ENCODE measurements at places on chromosomes 5 and 9.

DNA sequence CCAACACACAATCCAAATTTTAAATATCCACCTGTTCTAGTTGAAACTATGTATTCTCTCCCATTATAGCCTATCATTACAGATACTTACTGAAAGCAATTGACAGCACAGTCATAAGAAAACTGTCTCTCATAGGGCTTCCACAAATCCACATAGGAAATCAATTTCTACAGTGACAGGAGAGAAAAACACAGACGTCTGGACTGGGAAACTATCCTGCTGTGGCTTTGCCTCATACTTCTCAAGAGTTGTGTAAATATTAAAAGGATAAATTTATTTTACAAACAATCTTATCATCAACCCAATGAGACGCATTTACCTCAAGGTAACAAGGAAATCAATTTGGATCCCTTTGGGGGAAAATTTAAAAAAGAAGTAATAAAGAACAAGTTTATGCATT, 517.5 kb downstream of the EFNA5 start:
- no peak for DNase-seq

DNA sequence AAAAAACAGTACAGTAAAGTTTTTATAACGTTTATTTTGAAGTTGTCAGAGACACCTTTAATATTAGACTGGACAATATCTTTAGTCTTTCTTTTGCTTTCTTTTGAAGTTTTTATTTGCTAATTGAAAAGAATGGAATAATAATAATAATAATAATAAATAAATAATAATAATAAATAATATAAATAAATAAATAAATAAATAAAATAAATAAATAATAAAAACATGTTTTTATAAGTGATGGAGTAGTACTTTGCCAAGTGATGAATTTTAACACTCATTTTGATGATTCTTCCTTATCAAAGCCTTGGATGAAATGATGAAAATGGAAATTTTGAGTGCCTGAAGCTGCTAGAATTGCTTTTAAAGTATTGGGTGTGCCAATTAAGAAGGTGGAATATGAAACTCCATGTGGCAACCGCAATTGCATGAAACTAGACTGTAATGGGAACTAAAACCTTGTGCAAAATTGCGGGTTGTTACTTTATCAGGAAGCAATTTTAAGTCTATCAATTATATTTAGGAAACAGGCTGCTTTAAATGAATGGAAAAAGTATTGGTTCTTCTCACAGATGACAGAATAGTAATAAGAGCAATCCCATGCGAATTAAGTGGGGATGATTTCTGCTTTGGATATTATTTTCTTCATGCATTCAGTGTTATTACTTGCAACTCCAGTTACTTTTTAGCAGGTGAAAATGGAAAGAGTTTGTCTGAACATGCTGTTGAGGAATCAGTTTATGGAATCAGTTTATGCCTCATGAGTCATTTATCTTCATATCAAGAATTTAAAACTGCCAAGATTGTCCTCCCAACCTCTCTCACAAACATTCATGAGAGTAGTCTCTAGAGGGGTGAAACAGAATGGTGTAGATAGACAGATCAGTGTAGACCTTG, 4.6 kb downstream of the ANXA1 start:
- DNase-seq: peak; percentile 52

DNA sequence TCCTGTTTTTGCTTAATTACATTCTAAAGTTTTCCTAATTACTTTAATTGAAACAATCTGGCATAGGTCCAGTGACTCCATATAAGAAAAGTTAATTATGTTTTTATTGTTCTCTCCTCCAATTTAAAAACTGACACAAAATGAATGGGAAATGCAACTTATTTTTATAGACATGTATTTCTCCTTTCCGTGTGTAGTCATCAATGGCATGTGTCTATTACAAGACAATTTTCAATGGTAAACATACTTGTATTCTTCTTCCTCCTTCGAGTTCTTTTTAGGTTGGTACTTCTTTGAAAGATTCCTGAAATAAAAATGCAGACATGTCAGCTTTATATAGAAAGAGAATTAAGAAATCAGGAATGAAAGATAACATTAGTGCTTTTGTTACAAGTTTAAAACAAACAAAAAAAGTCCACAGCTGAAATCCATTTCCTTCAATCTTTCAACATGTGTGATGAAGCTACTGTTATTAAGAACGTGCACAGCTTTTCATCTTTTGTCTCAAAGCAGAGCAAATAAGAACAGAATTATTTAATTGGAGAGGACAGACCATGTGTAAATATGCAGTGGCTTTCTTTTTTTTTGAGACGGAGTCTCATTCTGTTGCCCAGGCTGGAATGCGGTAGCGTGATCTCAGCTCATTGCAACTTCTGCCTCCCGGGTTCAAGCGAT, 63.8 kb downstream of the FNBP1 start:
- DNase-seq: peak; percentile 61

- DNase-seq: no peak
Measured at GRCh38 chr5:128101676-128102075, 18.1 kb downstream of the SLC12A2 start.

DNA sequence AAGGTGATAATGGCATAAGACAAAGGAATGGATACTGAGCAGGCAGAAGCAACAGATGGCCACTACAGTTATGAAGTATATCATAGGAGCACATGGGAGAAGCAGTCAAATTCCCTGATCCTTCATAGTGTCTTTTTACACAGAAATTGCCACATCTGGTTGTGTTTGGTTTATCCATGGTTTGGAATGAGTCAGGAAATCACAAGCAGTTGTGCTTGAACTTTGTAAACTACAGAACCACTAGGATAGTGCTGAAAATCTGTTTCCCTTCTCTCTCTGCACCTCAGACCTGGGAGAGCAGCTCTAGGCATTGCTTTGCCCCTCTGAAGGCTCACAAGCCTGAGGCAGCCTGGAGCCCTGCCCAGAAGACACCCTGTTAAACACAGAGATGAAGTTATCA, 134.0 kb downstream of the DMRT2 start:
- DNase-seq: no peak

- DNase-seq: no peak
Measured at GRCh38 chr9:14185016-14185415, 128.9 kb downstream of the NFIB start.

GRCh38 chr5:40988746-40989510, 79.6 kb downstream of the C7 start:
- DNase-seq: no peak

GRCh38 chr5:75192804-75193203, 43.9 kb downstream of the ANKRD31 start:
- no peak for DNase-seq

GRCh38 chr5:172733131-172733973, 37.6 kb downstream of the DUSP1 start:
- peak; percentile 55 for DNase-seq

GRCh38 chr9:130680836-130681768, 12.5 kb upstream of the EXOSC2 start:
- DNase-seq: peak; percentile 90

DNA sequence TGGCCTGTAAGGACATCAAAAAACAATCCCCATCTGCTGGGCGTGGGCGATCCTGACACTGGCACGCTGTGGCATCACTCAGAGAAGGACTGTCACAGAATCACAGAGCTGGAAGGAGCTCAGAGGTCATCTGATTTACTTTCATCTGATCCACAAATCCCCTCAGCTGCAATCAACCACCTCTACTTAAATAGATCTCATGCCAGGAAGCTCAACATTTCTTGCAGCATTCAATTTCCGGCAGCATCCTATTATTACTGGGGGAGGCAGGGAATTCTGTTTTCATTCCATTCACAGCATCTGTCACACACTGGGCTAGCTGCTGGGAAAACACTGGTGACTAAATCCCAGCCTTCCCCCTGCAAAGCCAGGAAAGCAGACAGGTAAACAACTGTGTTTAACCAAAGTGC, 38.3 kb downstream of the RETREG1 start:
- no peak for DNase-seq

DNA sequence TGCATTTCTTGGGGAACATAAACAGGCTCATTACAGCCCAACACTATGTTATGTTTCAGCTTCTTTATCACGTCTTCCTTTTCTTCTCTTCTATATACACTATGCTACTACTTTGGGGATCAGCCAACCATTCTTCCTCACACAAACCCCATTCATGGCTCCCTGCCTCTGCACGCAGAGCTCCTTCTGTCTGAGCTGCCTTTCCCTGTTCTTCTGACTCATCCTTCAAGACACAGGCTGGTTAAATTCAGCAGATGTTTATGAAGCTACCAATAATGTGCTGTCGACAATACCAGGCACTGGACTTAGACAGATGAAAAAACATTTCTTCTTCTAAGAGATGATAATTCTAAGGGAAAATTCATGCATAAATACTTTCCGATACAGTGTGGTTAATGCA, 102.5 kb upstream of the TXNDC8 start:
- no peak for DNase-seq

DNA sequence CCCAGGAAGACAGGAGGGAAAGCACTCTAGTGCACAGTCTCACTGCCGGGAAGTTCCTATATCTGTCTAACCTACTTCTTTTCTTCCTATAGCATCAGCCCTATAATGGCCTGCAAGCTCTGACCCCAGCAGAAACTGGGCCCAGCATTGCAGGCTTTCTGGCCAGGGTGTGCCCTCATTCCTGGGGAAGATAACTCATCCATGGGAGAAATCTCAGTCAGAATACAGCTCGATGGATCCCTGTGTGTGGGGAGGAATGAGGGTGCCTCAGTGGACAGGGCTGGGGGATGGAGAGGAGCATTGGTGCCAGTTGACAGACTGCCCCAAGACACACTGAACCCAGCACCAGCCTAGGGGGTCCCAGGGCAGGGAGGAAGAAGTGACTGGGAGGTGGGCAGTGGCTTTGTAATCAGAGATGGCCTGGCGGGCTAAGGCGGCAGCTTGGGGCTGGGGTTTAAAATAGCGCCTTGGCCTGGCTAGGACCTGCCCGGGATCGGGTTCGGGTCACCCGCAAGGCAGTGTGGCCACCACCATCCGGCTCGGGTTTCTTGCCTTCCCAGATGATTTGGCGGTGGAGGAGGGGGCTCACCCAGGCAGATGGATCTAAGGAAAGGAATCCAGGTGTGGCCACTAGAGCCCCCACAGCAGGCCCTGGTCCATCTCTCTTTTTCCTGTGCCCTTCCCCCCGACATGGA, 7.6 kb upstream of the CXXC5 start:
- DNase-seq: no peak

GRCh38 chr5:15575666-15576065, 75.7 kb downstream of the FBXL7 start:
- DNase-seq: no peak

GRCh38 chr5:55172937-55173686, at the start of gene CDC20B:
Gene CDC20B, minus strand, starts transcription at chr5:55173177. Its CDS starts 177 bp downstream, at chr5:55173000.
- peak; percentile 81 for DNase-seq

- no peak for DNase-seq
Measured at GRCh38 chr5:177997319-177997670, 1.3 kb upstream of the PROP1 start.

GRCh38 chr5:136020383-136021015, 8.3 kb upstream of the TGFBI start:
- DNase-seq: peak; percentile 89

- DNase-seq: no peak
Measured at GRCh38 chr5:171750311-171750788, 35.3 kb upstream of the SMIM23 start.

DNA sequence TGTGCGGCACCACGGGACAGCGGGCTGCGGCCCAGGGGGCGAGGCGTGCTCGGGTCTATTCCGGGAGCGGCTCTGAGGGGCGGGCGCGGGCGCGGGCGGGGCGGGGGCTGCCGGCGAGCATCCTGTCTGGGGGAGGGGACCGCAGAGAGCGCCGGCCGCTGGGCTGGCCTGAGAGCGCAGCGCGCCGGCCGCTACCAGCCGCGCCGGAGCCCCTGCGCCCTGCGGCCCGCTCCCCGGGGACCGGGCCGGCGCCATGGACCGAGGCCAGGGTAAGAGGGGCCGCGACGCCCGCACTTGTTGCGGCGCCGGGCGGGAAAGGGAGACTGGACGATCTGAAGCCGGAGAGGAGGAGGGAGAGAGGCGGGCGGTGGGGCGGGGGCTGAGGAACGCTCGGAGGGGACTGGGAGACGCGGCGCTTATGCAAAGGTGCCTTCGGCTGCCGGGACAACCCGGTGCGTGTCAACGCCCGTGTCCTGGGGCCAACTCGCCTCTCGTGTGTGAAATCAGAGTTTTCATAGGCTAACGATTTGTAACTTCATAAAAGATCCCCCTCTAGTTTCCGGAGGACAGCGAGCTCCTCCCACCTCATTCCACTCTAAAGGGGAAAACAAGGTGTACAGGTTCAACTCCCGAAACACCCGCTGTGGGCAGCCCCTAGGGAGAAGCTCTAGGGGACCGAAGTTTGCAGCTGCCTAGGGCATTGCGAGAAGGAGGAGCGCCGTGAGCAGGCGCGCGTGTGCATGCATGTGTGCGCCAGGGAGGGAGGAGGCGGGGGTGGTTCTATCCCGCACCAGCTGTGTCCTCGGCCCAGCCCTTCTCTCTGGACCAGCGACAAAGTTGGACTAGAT, at the start of gene AFAP1L1:
TSS of gene AFAP1L1 (plus strand) at position 144 of the 848 bp plus-strand sequence. CDS start at position 254, 110 bp downstream.
- peak; percentile 85 for DNase-seq

GRCh38 chr9:37239224-37239859, 119.0 kb downstream of the ZCCHC7 start:
- DNase-seq: no peak

GRCh38 chr9:126515873-126516505, 97.7 kb upstream of the LMX1B start:
- DNase-seq: no peak

DNA sequence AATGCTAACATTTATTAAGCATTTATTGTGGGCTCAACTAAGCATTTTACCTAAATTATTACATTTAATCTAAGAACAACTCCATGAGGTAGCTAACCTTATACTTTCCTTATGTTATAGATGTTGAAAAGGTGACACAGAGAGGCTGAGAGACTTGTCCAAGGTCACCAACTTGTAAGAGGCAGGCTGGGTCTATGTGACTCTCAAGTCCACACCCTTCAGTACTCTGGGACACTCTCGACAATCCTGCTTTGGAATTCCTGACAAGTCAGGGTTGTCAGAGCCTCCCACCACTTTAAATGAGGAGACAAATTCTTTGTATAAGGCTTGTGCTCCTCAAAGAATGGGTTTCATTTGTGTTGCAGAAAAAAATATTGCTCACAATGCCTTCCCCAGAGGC, 67.2 kb downstream of the NRG2 start:
- no peak for DNase-seq

DNA sequence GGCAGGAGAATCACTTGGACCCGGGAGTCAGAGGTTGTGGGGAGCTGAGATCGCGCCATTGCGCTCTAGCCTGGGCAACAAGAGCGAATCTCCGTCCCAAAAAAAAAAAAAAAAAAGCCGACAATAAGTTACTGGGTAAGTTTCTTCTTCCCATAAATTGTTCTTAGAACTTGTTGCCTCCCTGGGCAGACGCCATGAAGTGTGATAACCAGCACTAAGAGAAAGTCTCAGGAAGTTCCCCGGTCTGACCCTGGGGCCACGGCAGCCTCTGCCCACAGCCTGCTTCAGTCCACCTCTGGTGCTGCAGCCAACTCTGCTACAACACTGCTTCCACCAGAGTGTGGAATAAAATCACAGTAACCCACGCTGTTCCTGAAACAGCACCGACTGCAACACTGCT, 19.1 kb downstream of the LPCAT1 start:
- peak; percentile 54 for DNase-seq

GRCh38 chr5:99072846-99073245, 144.0 kb upstream of the CHD1 start:
- DNase-seq: no peak

GRCh38 chr5:160118349-160119141, 705 bp downstream of the PWWP2A start:
- DNase-seq: peak; percentile 55

GRCh38 chr5:168890816-168891812, 311.9 kb upstream of the PANK3 start:
- no peak for DNase-seq

GRCh38 chr5:117652036-117652957, 1077.7 kb upstream of the SEMA6A start:
- DNase-seq: no peak

GRCh38 chr5:162990856-162991497, 446.4 kb upstream of the CCNG1 start:
- DNase-seq: no peak

All from suppressor macrophage (primary cell).